ENCODE measurements at places on chromosomes 13 and 19.

DNA sequence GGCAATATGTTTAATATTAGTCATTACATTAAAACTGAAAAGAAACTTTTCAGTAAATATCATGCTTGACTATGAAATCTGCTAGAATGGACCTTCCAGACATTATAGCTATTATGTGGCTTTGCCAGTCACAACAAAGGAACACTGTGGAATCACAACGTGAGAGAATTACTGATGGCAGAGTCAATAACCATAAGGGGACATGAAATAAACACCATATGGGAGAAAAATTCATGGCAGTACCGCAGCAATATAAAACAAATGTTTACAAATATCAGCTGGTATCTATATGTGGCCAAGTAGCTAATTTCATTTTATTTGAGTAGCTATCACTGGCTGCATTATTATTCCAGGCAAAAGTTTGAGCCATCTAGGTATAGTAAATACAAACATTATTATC lies 1818.6 kb downstream of the PCDH9 start:
- DNase-seq: no peak

- no peak for DNase-seq
Measured at GRCh38 chr19:34263745-34264237, 9.4 kb downstream of the GARRE1 start.

DNA sequence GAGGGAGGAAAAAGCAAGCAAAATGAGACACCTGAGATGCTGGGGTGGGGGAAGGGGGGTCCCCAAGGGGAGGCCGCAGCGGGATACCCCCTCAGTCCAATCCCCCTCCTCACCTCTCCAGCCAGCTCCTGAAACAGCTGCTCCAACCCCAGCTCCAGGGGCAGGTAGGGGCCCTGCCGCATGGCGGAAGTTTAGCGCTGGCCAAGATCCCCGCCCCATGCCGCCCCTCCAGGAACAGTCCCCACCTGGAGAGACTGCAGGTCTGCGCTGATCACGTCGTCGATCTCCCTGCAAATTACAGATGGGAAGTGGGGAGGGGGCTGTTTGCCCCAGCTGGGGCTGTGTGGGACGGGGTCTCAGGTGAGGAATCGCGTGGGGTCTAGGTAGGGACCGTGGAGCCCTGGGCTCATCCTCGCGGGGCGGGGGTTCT lies 9.0 kb downstream of the CAPN12 start:
- no peak for DNase-seq

- no peak for DNase-seq
Measured at GRCh38 chr13:111315347-111315995, 5.0 kb upstream of the TEX29 start.

- DNase-seq: no peak
Measured at GRCh38 chr13:107035186-107035585, 467.2 kb upstream of the ARGLU1 start.

DNA sequence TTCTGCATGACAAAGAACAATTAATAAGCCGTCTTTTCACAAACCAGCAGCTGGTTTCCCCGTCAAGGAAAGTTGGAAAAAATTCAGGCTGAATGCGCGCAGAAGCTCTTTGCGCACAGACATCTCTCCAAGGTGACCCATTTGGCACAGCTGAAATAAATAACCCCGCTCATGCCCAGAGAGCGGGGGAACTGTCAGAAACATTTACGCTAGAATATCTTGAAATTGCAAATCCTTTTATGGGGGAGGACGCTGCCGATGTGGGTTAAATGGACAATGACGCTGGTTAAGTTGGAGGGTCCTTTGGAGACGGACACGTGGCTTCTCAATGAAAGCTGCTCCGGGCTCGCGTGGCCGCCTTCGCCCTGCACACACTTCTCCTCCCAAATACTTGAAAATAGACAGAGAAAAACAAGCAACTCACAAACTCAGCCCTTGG lies 30.6 kb downstream of the GSX1 start:
- DNase-seq: no peak

GRCh38 chr19:38071647-38072046 lies 152.4 kb downstream of the DPF1 start:
- no peak for DNase-seq

GRCh38 chr13:67557642-67558241 lies 327.6 kb upstream of the PCDH9 start:
- DNase-seq: no peak

DNA sequence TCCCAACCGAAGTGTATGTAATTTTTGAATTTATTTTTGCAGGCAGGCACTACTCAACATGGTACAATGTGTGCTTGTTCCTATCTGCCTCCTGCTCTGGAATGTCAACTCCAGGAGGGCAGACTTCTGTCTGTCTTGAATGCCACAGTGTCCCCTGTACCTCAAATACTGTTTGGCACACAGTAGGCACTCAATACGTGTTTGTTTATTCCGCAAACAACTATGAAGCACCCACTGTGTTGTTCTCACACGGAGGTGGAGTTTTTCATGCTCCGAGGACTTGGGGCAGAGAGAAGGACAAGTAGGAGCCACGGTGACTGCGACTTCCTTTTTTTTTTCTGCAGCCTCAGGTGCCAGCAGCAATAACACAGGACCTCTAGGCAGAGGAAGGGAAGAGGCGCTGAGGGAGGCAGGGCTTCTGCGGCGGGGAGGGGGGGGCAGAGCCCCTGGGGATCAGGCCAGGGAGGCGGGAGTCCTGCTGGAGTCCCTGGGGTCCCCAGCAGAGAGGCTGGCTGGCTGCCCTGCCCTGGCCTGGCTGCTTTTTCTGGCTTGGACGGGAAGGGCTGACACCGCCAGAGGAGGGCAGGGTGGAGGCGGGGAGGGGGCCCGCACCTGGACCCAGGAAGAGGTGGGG lies 29.3 kb upstream of the TNFAIP8L1 start:
- no peak for DNase-seq

DNA sequence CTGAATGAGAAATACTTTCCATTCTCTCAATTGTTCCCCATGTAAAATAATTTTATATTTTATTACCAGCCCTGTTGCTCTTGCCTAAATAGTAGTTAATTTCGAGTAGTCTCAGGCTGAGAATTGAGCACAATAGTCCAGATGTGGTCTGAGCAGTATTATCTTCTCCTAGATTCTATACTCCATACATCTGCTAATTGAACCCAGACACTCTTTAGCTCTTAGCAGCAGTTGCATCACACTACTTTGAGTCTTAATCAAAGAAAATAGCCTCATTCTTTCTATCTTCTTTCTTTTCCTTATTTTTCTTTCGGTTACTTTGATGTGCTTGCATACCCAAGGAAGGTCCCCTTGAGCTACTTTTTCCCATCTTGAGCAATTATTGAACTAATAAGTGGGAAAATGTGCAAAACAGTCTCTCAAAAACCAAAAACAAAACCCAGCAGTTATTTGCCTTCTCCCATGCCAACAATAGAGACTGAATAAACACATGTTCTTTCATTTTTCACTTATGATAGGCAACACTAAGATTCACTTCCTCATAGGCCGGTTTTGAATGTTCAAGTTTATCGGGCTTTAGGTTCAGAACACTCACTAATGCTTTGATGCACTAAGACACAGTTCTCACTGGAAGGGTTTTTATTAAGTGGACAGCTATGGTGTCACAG lies 204.5 kb downstream of the POU4F1 start:
- no peak for DNase-seq

All from CMK (cell line).